GM12892 (cell line): ENCODE measurements at places on chromosomes 4 and X.
A peak's percentile ranks its signal among the peaks of the same experiment; 100 is the strongest.

- no peak for DNase-seq
Observed at GRCh38 chr4:38759113-38759789, 23.5 kb downstream of the TLR10 start.

DNA sequence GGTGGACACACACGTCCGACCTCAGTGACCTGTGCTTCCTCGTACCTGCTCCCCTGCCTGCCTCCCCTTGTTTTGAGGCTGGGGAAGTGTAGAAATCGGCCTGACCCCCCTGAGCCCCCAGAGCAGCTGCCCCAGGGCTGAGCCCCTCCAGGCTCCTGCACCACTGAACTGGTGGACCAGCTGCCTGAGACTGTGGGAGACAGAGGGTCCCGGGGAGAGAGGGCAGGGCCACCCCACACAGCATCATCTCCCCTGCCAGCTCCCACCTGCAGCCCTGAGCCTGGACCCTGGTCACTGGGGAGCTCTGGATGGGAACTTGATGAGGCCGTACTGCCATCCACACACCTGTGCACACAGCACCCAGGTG lies 15.0 kb upstream of the NAT8L start:
- no peak for DNase-seq

- no peak for DNase-seq
Observed at GRCh38 chrX:113514906-113515305, 674.3 kb upstream of the AMOT start.

DNA sequence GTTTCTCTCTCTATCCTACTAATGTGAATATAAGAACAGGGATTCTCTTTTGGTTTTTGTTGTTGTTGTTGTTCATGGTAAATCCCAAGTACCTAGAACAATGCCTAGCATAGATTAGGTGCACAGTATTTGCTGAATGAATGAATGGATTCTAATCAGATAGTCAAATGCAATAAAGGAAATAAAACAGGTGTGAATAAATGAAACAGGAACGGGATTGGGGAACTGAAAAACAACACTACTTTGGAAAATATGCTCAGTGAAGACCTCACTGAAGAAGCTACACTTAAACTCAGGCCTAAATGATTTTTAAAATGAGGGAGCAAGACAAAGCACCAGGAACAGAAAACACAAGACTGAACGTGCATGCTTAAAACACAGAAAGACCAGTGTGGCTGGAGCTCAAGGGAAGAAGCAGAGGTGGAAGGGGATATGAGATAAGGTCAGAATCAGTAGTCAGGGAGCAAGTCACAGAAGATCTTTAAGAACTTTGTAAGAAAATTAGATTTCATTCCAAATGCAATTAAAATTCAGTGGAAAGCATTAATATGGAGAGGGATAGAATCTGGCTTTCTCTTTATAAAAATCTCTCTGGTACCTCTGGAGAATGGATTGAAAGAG lies 144.7 kb downstream of the ZAR1 start:
- DNase-seq: no peak

- no peak for DNase-seq
Observed at GRCh38 chr4:52273885-52274284, 222.8 kb downstream of the SPATA18 start.

GRCh38 chr4:138761638-138762220 lies 253.9 kb upstream of the NOCT start:
- no peak for DNase-seq

DNA sequence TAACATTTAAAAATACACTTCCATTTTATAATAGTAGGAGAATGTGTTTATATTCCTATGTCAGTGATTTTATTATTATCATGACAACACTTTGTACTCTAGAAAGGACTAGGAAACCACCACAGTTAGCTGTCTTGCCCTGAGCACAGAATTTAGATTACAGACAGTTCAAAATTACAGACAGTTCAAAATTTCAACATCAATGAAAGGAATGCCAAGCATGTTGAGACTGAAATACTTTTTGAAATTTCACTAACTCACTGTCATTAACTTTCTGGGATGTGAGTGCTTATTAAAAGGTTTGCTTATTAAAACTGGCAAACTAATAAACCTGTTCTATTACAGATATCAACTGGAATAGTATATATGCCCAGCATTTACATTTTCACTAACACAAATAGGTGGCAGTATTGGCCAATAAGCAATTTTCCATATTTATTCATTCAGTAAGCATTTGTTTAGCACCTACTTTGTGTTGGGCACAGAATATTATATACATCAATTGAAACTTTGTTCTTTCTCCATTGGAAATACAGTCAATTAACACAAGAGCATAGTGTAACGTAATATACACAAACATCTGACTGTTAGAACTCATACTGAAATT lies 179.4 kb downstream of the FBXW7 start:
- DNase-seq: no peak

GRCh38 chr4:3302173-3302785 lies 9.5 kb downstream of the RGS12 start:
- peak; percentile 41 for DNase-seq

- no peak for DNase-seq
Observed at GRCh38 chr4:151766691-151767090, 5.9 kb upstream of the GATB start.

DNA sequence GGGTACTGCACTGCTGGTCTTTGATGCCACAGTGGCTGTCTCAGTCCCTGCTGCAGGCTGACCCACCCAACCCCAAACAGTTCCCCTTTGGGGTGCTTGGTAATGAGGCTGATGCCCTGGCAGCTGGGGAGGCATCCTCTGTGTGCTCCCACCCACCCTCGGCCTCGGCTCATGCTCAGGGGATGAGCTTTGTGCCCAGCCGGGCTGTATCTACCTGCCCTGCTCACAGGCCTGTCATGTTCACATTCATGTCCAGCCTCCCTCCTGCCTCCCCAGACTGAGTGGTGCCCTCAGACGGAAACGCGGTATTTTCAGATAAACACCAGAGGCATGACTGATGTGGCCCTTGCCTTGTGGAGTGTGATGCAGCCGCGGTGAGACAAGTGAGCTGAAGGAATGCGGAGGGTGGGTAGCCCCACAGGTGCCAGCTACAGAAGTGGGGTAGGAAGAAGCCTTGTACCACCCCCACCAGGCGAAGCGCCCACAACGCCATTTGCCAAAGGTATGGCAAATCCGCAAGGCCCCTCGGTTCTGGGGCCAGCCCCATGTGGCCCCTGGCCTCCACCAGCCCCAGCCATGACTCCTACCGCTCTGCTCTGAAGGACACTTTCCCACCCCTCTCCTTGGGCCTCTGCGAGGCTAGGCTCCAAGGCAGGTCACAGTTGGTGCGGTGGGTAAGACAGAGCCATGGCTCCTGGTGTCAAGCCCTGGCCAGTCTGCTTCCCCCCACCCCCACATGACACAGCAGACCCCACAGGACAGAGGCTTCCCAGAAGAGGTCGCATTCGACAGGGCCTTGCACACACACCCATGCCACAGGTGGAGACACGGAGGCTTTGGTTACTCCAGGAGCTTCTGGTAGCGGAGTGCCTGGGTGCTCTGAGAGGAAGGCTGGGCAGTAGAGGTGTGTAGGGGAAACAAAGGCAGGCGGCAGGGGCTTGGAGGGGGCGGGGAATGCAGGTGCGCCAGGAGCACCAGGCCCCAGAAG lies 1.8 kb upstream of the RENBP start:
- no peak for DNase-seq

GRCh38 chr4:125316401-125316790 lies 1.6 kb downstream of the FAT4 start:
- no peak for DNase-seq

GRCh38 chr4:145828802-145829485 lies 109.7 kb downstream of the ZNF827 start:
- DNase-seq: no peak

DNA sequence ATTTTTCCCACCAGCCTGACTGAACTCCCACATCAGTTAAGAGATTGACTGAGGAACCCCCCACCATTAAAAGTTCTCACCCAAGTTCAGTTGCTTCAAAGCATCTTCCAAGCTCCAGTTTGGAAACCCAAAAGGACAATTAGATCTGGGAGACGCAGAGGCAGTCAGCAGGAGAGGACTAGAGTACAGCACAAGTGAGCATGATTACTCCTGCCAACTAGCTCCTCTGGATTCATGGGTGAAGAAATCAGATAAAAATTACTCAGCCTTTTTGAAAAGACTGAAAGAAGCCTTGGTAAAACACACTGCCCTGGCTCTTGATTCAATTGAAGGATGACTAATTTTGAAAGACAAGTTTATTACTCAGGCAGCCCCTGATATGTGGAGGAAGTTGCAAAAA lies 297.5 kb downstream of the ADAM29 start:
- DNase-seq: no peak
